Iris pigment epithelial cell (primary cell): ENCODE measurements at places on chromosomes 12 and 14.

DNA sequence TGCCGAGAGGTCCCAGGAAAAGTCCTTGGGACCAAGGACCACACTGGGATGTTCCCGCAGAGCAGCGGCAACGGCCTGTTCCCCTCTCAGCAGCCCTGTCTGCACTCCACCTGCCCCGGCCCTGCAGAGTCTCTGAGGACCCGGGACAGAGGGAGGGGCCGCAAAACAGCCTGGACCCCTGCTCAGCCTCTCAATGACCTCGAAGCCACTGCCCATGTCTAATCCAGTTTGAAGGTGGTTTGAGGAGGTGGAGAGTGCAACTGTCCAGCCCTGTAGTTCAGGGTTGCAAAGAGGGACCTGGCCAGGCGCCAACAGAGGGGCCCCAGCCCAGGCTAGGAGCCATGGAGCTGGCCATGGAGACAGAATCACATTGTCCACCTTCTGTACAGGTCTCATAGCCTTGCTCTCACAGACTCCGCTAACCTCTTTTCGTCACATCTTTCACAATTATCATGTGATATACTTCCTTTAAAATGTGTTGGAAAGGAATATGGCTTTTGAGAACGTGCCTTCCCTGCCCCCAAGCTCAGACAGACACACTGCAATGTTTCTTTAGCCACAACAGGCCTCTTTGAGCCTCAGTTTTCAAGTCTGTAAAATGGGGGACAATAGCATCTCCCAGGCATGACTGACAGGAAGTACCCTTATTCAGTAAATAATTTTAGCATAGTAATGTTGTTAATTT lies 49.3 kb downstream of the ACTN1 start:
- no peak for DNase-seq

DNA sequence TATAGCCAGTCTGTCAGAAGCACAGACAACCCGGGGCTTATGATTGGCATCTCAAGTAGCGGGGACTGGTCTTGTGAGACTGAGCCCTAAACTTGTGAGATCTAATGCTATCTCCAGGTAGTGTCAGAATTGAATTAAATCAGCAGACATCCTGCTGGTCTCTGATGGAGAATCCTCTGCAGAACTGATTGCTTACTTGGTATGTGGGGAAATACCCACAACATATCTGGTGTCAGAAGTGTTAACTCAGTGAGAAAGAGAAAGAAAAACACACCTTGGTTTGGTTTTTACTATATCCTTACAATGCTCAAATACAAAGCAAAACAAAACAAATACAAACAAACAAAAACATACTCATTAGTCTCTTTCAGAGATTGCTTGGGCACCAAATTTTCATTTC lies 10.0 kb downstream of the SEL1L start:
- no peak for DNase-seq

DNA sequence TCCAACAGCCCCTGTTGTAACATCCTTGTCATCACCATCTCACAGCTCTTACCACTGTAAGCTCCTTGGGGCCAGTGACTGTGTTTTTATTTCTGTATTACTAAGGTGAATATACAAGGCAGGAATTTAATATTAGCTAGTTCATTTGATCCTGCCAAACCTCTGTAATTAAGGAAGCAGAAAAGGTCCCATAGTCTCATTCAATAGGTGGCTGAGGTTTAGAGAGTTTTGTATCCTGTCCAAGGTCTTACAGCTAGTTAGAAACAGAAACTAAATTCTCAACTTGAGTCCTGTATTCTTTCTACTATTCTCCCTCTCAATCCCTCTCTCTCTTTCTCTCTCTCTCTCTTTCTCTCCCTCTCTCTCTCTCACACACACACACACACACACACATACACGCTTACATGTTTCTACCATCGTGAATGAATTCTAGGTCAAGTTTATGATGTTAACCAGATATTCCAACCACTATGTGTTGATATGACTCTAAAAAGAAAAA lies 543 bp upstream of the GLIPR1 start:
- peak; percentile 74 for DNase-seq

DNA sequence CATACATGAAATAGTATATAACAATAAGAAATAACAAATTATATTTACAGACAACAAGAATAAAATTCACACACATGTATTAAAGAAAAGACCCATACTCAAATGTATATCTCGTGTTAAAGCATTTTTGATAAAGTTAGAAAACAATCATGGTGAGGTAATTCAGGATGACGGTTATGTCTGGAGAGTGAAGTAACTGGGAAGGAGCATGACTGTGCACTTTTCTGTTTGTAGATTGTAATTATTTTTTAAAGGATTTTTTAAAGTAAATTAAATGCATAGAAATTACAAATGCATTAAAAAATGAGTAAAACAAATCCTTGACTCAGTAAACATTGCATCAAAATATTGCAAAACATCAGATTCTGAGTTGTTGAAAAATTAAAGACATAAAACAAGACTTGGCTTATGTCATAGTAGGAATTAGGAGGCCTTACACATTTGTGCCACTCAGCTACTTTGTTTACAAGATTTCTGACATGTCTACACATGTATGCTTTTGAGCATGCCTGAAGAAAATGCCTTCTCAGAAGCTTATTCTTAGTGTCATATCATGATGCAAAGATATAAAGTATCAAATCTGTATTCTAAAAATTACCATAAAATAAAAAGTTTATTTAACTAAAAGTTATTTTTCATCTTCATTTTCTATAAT lies 1325.1 kb downstream of the SLC16A7 start:
- DNase-seq: peak; percentile 10

GRCh38 chr14:50530358-50530757 lies 2.0 kb downstream of the MAP4K5 start:
- peak; percentile 63 for DNase-seq

DNA sequence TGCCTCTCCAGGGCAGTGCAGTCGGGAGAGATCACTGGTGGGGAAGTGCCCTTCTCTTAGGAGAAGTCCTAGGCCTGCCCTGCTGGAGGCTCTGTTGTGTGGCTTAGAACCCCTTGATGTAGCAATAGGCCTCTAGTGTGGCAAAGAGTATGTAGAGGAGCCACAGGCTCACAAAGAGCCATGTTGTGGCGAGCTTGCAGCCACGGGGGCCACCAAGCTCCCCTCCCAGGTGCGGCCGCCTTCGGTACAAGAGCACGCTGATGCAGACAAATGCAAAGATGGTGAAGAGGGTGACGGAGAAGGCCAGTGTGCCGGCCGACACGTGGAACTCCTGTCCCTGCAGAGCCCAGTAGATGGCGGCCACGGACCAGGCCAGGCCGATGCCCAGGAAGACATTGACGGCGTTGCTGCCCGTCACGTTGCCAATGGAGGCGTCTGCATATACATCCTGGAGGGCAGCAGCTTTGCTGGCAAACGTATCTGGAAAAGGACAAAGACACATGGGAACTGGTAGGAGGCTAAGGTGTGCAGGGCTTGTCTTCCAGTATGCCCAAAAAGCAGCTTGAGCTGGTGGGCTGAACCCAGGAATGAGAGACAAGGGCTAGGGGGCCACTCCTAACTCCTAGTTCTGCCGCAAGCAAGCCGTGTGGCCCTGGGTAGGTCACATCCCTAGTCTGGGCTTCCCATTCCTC lies 142.8 kb downstream of the SLC8A3 start:
- peak; percentile 56 for DNase-seq

- DNase-seq: no peak
These were observed 468.5 kb upstream of the MIS18BP1 start for GRCh38 chr14:45721472-45721871.

DNA sequence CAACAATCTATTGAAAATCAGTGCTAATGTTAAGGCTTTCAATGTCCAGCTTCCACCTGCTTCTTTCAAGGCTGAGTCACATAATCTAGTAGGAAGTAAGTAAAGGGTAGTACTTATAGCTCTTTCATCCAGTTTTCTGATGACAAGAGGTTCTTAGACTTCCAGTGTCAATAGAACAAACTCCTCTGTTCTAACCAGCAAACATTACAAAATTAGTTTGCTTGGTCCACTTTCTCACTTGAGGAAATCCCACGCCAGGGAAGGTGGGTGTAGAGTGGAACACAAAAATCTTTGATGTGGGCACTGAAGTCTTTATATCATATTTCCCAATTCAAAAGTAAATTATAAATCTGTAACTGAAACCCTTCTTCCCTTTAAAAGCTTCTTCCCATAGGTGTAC lies 2.6 kb downstream of the NPC2 start:
- DNase-seq: no peak

DNA sequence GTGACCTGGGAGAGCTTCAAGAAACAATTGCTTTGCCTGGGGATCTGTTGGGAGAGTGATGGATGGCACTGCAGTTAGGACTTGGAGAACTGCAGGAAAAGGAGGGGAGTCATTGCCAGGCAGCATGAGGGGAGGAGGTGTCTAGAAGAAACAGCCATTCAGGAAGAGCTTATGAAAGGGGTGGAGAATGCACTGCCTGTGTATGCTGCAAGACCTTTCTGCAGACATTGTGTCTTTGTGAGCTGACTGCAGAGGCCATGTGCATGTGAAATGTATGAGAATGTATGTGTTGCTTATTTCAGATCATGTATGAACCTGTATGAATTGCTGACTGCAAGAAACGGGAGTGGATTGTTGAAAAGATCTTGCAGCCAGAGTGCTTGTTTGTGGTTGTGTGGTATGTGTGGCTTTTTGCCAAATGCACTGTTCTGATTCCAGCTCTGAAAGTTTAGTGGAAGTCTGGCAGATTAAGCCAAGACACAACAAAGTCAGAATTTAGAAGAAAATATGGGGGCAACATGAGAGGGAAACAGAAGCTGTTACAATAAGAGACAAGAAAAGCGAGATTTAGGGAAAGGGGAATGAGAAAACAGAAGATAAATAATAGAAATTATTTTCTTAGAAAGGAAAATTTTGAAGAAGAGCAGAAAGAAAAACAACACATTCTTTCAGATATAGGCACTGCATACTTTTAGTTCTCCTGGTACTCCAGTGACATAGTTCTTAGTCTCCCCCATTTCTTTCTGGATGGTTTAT lies 9.8 kb upstream of the RIMKLB start:
- peak; percentile 89 for DNase-seq

GRCh38 chr12:32605326-32606095 lies 73.6 kb upstream of the DNM1L start:
- no peak for DNase-seq

DNA sequence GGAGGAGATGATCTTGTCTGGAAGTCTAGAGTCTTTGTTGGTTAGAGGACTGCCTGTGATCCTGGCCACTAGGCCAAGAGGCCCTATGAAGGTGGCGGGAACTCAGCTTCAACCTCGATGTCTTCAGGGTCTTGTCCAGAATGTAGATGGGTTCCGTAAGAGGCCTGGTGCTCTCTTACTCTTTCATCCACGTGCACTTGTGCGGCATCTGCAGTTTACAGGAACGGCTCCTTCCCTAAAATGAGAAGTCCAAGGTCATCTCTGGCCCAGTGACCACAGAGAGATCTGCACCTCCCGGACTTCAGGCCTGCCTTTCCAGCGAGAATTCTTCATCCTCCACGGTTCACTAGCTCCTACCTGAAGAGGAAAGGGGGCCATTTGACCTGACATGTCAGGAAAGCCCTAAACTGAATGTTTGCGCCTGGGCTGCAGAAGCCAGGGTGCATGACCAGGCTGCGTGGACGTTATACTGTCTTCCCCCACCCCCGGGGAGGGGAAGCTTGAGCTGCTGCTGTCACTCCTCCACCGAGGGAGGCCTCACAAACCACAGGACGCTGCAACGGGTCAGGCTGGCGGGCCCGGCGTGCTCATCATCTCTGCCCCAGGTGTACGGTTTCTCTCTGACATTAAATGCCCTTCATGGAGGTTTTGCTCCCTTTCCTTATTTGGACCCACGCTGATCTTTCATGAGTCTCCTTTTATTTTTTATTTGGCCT lies 17.7 kb downstream of the WNT5B start:
- no peak for DNase-seq

DNA sequence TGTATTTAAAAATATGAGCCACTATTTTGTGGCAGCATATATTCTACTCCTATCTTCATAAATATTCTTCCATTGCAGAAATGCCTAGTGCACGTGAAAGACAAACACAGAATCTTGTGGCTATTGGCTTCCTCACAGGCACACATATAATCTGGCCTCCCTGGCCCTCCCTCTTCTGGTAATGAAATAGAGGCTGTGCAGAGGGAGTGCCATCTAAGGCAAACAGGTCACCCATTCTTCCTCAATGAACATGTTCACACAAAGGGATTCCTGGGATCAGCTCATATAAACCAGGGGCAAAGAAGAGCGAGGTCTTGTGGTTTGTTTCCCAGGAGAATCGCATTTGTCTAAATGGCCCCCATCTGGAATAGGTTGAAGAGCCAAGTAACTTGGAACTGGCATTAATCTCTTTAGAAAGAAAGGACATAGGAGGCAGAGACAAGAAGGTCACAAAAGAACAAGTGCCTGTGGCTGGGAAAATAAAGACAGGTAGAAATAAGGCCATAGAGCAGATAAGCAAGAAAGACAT lies 171.6 kb upstream of the PTPRQ start:
- DNase-seq: no peak

GRCh38 chr14:74508292-74508731 lies 14.7 kb downstream of the ISCA2 start:
- no peak for DNase-seq

GRCh38 chr12:106429043-106429552 lies 71.5 kb downstream of the POLR3B start:
- no peak for DNase-seq

DNA sequence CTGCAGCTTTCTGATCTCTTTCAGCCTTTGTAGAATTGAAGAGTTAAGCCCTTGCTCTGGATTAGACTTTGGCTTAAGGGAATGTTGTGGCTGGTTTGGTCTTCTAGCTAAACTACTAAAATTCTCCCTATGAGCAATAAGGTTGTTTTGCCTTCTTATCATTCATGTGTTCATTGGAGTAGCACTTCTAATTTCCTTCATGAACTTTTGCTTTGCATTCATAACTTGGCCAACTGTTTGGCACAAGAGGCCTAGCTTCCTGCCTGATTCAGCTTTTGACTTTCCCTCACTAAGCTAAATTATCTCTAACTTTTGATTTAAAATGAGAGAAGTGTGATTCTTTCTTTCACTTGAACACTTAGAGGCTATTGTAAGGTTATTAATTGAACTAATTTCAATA lies 384.3 kb downstream of the RAD51B start:
- DNase-seq: no peak
